ENCODE measurements at places on chromosomes 13 and 19. TPM values are rescaled to one million over a fixed set of nuclear protein-coding genes. Genes with fewer than 3 reads are reported as not detected.

DNA sequence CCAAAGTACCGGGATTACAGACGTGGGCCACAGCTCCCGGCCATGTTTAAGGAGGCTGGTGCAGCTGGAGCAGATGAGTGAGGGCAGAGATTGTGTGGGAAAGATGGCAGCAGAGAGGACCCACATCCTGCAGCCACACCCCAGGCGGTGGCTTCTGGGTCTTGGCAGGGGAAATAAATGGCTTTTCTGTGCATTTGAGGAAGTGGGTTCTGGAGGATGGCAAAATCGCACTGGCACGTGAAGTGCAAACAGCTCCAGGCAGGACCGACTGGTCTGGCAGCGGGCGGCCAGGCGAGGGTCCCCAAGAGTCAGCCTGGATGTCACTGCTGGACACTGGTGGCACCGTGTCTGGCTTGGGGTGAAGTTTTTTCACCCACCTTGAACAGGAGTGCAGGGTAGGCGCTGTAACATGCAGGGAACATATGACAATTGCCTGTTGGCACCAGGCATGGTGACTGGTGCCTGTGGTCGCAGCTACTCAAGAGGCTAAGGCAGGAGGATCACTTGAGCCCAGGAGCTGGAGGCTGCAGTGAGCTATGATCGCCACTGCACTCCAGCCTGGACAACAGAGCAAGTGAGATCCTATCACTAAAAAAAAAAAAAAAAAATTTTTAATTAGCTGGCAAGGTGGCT, 8.4 kb downstream of the B3GNT3 start:
- no peak for DNase-seq

DNA sequence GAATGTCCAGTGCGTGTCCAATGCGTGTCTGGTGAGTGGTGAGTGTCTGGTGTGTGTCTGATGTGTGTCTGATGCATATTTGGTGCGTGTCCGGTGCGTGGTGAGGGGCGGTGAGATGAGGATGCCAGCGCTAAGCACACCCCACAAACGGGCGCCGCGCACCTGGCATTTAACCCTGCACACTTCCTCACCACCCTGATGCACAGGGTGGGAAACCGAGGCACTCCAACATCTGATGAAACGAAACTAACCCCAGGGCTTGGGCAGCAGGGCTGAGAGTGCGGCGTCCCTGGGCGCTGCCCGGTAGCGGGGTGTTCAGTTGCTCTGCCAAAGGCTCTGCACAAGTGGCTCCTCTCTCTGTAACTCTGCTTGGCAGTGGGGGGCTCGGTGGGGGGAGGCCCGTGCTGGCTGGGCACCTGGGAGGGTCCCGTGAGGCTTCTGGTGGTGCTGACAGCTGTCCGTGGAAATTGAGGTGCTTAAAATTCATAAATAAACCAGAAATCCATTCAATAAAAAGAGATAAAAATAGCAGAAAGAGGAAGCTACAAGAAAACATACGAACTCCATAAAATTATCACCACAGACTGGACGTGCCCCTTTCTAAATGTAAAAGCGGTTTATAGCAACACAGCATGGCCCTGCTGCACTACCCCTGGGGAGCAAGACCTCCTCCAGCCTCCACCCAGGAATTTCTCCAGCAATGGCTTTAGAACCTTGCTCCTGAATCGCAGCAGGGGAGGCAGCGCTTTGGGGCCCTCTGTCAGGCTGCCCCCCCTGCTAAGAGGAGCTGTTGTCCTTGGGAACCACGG, 76.0 kb downstream of the RASA3 start:
- DNase-seq: no peak

The CEBPG gene
- total RNA-seq: 31.8 TPM

DNA sequence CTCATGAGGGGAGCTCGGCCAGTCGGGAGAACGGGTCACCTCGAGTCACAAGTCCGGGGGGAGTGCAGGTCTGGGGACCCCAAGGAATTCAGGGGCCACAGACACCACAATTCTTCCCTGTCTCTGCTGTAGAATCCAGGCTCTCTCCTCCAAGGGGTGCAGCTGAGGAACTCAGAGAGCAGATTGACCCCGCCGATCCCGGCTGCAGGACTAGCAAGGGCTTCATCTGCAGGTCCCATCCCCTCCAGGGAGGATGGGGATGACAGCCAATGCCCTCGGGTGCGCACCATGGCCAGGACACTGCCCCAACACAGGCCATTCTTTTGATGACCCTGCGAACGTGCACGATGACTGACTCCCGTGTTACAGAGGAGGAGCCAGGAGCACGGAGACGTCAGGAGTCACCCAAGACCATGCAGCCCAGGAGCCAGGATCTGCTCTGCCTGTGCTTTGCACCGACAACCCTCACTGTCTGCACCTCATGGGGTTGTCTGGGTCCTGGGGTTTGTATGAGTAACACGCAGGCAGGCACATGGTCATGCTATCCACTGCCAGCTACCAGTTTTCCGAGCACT, 48.5 kb upstream of the TUBGCP3 start:
- no peak for DNase-seq

- DNase-seq: no peak
Observed at GRCh38 chr13:67377919-67378318, 147.8 kb upstream of the PCDH9 start.

DNA sequence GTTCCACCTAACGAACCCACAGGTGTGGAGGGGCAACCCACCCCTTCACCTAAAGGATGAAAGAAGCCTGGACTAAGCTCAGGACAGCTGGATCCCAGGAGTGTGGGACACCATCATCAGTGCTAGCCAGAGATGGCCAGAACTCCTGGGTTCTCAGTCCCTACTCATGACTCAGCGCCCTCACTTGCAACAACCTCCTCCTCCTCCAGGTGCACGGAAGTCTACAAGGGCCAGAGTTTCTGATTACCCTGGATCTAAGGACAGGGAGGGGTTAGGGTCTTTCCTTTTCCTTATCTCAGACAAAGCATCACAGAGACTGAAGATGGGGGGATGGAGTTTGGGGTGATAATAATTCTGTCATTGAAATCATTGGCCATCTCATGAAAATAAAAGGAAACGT, 8.0 kb downstream of the TULP2 start:
- no peak for DNase-seq
